ENCODE measurements at places on chromosomes 5 and 9.
A peak's percentile ranks its signal among the peaks of the same experiment; 100 is the strongest.

- ATAC-seq = peak; percentile 80
These were observed 12.3 kb downstream of the TLE4 start for GRCh38 chr9:79583952-79584654.

DNA sequence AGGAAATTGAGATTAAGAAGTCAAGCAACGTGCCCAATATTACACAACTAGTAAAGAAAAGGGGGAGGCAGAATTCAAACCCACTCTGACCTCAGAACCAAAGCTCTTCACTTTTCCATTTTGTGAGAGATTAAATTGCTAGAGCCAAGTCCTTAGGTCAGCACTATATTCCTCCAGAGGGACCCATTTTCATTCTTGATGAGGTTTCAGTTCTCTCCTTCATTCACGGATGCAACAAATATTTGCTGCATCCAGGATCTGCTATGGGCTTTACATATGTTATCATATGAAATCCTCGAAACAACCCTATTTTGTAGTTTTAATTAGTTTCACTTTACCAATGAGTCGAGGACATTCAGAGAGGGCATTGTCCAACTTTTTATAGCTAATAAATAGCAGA, 239.2 kb downstream of the EFNA5 start:
- no peak for ATAC-seq

DNA sequence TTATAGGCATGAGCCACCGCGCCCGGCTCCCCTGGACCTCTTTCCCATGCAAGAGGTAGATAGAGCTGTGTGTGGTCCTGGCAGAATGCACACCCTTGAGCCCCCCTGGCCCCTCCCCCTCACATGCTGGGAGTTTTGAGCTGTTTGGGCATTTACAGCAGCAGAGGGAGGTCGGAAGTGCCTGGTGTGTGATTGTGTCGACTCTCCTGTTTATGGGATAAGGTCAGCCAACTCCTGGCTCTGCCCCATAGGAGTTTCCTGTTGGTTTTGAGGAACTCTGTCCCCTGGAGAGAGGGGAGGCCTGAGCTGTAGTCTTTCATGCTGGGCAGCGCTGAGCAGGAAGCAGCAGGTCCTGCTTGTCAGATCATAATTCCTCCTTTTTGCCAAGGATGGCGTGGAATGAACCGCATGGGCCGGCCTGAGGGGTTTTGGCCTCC, 6.0 kb downstream of the LRRC8A start:
- ATAC-seq = no peak

GRCh38 chr5:132506094-132506692, 15.6 kb upstream of the IRF1 start:
- ATAC-seq = peak; percentile 34

GRCh38 chr5:127076315-127077129, 3.2 kb upstream of the C5orf63 start:
- ATAC-seq = peak; percentile 13

DNA sequence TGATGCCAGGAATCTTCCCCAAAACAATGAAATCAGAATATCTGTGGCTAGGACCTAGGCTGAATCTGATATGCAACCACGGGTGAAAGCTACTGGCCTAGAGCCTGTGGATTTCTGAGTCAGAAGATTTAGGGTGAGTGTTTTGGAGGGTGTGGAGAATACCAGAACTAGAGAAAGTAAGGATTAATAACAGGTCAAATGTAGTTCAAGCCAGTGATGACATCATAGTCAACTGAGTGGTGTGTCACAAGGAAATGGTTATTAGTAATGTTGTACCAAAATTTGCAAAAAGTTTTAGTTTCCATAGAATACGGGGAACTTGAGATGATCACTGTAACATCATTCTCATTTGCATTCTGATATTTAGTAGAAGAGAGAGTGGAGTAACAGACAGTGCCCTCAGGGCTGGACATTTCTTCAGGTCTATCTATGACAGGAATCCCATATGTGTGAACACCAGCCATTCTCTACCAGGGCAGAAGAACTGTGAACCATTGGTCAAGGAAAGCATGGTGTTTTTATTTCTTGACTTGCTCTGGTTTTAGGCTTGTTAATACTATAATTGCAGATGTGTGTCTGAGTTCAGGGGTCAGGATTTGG, 3.7 kb downstream of the GALNT12 start:
- peak; percentile 92 for ATAC-seq

Measured in esophagus mucosa (tissue), 1 donor.